Airway epithelial cell (primary cell): ENCODE measurements at places on chromosomes 6 and 20. TPM values are rescaled to one million over a fixed set of nuclear protein-coding genes. Genes with fewer than 3 reads are reported as not detected.

The ZFAND3 gene
- total RNA-seq = 13.8 and 19.8 TPM in 2 replicates

The TPBG gene
- 80.9 and 99.7 TPM in 2 replicates for total RNA-seq

The TXLNB gene
- not detected in 2 replicates for total RNA-seq

The ADGRF4 gene
- 13.7 and 18.3 TPM in 2 replicates for total RNA-seq

The TFAP2D gene
- not detected in 2 replicates for total RNA-seq

The EPHA7 gene
- not detected in 2 replicates for total RNA-seq

The TXNDC5 gene
- total RNA-seq = 136 and 173 TPM in 2 replicates

The XKR7 gene
- not detected in 2 replicates for total RNA-seq

The FAM217A gene
- not detected in 2 replicates for total RNA-seq

The EDN1 gene
- total RNA-seq = 8.1 and 8.6 TPM in 2 replicates

The PPP1R3G gene
- 0.28 and 1.3 TPM in 2 replicates for total RNA-seq

The MICB gene
- total RNA-seq = 5.2 and 9.3 TPM in 2 replicates

The PHACTR1 gene
- not detected in 2 replicates for total RNA-seq

The MEI4 gene
- not detected in 2 replicates for total RNA-seq

The RIMS4 gene
- total RNA-seq = not detected in 2 replicates

The NXT1 gene
- total RNA-seq = 43.1 and 44.8 TPM in 2 replicates

The SLC22A16 gene
- total RNA-seq = not detected in 2 replicates

The LINC00237 gene
- not detected in 2 replicates for total RNA-seq

The LTV1 gene
- 16.4 and 18.6 TPM in 2 replicates for total RNA-seq

The HCRTR2 gene
- not detected in 2 replicates for total RNA-seq

The MCHR2 gene
- total RNA-seq = not detected in 2 replicates

The DEFB129 gene
- not detected in 2 replicates for total RNA-seq

The TSBP1 gene
- not detected in 2 replicates for total RNA-seq

The BCL2L1 gene
- 72.1 and 98.5 TPM in 2 replicates for total RNA-seq

The TNFRSF6B gene
- total RNA-seq = 31.8 and 39.1 TPM in 2 replicates

The TOX2 gene
- total RNA-seq = 1.3 and 1.6 TPM in 2 replicates

The GPR6 gene
- not detected in 2 replicates for total RNA-seq

The EDN3 gene
- total RNA-seq = not detected in 2 replicates

The CDSN gene
- total RNA-seq = 0.14 TPM in 1 of 2 replicates, not detected in the other

The GRM1 gene
- total RNA-seq = 0.65 TPM in 1 of 2 replicates, not detected in the other

The ZSCAN23 gene
- total RNA-seq = 0.74 and 1.4 TPM in 2 replicates

The PRSS35 gene
- total RNA-seq = 0.07 TPM in 1 of 2 replicates, not detected in the other

The CCN5 gene
- total RNA-seq = 0.28 and 0.63 TPM in 2 replicates

The PBOV1 gene
- not detected in 2 replicates for total RNA-seq

The FAM162B gene
- 0.14 TPM in 1 of 2 replicates, not detected in the other for total RNA-seq

The MROH8 gene
- total RNA-seq = 0.07 and 1.2 TPM in 2 replicates

The MEP1A gene
- total RNA-seq = 0.14 and 0.21 TPM in 2 replicates

The FOXA2 gene
- 17.7 and 20.8 TPM in 2 replicates for total RNA-seq

The MYLK4 gene
- total RNA-seq = 0.21 TPM in 1 of 2 replicates, not detected in the other

The OR2J2 gene
- not detected in 2 replicates for total RNA-seq

The NOX3 gene
- total RNA-seq = not detected in 2 replicates

The TMEM74B gene
- total RNA-seq = 0.14 TPM in 1 of 2 replicates, not detected in the other

The LRRC73 gene
- 0.05 and 0.21 TPM in 2 replicates for total RNA-seq
